ENCODE measurements at places on chromosomes 6 and 20. TPM values are rescaled to one million over a fixed set of nuclear protein-coding genes. Genes with fewer than 3 reads are reported as not detected.

POU5F1 gene
- total RNA-seq = 1.3 TPM

TINAG gene
- not detected for total RNA-seq

NKAIN4 gene
- total RNA-seq = 0.45 TPM

ANKEF1 gene
- 0.42 TPM for total RNA-seq

TMEM14B gene
- total RNA-seq = 77.2 TPM

CAP2 gene
- total RNA-seq = 38.3 TPM

RXRB gene
- 34.1 TPM for total RNA-seq

DNA sequence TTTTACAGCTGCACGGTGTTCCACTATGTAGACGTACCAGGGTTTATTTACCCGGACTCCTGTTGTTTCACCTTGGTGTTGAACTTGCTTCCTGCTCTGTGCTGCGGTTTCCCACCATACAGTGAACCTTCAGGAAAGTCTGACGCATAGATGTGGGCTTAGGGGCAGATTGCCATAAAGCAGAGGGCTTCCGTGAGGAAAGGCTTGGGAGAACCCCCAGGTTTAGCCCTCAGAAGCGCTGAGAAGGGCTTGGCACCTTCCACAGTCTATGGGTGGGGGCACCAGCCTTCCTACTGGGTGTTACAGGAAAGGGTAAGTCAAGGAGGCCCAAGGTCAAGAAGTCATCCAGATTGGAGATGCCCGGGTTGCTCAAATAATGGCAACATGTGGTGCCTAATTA is 19.2 kb upstream of the MRPS18A start:
- no peak for DNase-seq

DNA sequence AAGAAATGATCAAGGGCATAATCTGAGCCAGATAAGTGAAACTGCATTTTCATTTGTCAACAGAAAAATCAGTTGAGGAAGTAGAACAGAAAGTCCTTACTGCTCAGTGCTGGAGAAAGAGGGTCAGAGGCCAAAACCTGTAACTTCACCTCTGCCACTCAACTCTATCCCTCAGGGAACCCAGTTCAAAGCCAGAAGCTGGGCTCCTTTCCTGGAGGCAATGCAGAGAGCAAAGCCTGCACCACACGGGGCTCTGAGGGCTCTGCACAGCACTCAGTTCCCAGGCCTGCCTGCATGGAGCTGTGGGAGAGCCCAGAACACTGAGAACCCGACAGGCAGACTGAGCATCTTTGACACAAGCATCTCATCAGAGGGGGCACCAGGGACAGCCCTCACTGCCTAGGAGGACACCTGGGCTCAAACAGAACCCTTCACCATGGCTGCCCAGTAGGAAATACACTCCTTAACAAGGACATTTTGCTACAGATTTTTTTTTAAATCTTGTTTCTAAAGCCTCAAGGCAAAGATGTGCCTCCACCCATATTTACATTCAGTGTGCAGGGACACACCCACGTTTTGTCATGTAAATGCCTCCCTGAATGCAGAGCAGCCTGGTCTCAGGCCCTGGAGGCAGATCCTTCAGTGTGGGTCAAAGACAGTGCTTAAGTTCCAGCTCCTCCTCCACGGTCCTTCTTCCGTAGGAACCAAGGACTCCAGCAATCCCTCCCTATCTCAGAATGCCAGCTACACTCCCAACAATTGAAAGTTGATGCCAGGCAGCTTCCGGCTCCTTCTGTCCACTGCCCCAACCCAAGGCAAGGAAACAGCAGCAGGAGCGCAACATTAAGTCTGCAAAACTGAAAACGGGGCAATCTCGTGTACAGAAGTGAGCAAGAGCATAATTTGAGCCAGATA is 6.6 kb downstream of the RNASET2 start:
- DNase-seq = no peak

DNA sequence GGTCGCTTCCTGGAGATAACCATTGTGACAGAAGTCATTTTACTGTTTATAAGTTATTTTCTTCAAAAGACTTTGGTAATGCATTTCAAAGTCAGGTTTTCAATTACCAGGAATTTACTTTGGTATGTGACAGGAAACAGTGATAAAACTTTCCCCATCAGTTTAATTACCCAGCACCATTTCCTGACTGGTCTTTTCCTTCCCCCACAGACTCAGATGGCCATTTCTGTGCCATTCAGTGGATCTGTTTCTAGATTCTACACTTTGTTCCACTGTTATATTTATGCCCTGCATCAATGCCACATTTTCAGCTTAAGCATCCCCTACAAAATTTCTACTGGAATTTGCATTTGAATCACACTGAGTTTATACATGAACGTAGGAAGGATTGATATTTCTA is 16.3 kb downstream of the RRBP1 start:
- no peak for DNase-seq

GRCh38 chr6:158026054-158026900 is 44.6 kb downstream of the SYNJ2 start:
- no peak for DNase-seq

DNA sequence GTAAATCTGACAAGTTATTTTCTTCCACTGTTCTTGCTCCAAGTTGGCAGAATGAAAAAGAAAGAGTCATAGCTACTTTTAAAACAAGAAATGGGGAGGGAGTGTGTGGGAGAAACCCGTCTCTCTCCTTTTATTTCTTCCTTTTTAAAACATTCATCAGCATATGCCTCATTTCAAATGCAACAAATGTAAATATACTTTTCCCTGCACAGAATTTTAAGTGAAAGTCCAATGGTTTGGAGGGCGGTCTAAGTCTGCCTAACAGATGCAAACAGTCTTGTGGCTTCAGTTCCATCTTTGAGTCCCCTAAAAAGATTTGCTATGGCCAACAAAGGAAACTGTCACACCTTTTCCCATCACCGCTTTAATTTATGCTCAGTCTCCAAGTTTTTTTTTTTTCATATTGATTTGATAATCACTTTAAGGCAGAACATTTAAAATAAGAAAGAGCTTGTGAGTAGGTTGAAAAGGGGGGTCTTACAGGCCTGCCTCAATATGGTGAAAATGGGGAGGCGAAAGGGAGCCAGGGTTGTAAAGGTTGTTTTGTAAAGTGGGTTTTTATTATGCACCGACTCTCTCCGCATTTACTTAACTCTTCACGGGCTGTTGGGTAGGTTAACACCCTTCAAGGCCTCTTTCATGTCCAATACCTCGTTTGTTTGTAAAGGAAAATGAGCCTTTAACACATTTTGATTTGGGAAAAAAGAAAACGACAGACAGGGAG is 4.6 kb downstream of the TFAP2D start:
- DNase-seq = no peak

DNA sequence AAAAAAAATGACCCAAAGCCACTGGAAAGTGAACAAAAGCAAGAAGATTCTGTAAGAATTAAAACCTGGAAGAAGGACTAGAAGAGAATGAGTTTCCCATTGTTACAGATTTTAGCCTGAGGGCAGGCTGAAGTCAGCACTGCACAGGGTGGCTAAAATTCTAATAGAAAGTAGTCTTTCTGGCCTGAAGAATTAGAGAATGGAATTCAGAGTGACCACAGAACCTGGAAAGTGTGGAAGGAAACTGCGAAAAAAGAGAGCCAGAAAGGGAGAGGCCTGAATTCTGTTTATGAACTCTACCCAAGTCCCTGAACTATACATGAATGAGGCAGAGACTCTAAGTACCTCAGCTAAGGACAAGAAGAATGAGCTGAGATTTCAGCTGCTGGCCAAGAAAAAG is 38.9 kb upstream of the FILIP1 start:
- DNase-seq = no peak

DNA sequence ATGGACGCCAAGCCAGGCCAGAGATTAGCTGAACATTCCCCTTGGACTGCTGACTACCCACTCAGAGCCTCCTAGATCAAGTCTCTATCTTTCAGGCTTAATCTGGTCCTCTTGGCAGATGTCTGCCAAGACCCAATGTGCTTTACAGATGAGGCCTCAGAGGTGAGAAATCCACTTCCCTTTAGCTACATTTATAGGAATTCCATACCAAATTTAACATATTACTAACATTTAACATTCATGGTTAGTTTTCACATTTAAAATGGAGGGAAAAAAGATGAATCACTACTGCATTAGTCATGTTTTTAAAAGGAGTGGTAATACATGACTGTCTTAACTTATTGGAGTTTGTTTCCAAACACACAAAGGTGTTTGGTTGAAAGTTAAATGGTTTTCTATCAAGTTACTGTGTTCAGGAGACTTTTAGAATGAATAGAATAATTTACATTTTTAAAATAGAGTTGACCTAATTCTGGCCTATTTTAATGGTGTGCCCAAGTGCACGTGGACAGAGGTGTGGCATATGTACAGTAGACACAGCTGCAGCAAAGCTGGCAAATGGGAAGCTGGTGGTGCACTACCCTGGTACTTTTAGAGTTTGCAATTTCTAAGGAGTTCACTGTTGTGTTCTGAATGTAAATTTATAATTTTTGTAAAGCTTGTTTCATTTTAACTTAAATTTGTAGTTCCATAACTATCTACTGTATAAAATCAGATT is 41.9 kb upstream of the CALHM6 start:
- DNase-seq = no peak

DNA sequence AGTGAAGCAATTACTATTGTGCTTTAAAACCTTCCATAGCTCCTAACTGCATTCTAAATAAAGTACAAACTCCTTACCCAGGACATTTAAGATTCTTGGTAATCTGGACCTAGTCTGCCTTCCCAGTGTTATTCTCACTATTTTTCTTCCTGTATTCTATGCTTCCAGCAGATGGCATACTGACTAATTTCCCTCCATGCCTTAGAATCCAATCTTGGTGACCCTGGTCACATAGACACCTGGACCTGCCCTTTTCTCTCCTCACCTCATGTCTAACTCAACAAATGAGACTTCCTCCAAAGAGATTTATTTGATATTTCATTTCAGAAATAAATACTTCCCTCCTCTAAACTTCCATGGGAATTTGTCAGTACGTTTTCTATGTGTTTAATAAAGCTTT is 25.8 kb downstream of the ROS1 start:
- DNase-seq = no peak

DNA sequence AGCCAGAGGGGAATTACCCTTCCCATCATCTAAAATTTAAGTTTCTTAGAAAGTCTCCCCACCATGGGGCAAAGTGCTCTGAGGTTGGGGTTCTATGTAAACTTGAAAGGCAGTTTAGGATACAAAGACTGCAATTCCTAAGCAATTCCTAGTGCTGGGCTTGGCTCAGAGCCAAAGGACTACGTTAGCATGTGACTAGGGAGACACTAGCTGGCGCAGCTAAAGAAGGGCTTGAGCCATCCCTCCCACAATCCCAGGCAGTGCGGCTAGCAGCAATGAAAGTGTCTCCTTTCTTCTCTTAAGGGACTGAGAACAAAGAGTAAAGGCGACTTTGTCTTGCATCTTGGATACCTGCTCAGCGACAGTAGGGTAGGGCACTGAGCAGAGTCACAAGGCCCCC is 306.6 kb upstream of the FKBP1C start:
- DNase-seq = no peak

DNA sequence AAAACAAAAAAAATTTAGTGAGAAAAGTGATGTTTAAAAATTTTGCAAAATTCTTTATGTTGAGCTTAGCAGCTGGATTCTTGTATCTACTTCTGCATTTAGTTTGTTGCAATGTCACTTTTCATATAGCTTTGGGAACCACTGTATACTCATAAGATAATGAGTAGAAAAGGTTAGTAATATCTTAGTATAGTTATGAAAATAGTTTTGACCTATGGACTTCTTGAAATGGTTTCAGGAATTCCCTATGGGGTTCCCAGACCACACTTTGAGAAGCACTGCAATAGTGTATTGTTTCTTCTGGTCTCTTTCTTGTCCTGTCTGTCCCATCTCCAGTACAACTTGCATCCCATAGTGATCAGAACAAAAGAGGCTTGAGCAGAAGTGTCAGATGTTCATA is 29.4 kb downstream of the PPP1R16B start:
- no peak for DNase-seq

DNA sequence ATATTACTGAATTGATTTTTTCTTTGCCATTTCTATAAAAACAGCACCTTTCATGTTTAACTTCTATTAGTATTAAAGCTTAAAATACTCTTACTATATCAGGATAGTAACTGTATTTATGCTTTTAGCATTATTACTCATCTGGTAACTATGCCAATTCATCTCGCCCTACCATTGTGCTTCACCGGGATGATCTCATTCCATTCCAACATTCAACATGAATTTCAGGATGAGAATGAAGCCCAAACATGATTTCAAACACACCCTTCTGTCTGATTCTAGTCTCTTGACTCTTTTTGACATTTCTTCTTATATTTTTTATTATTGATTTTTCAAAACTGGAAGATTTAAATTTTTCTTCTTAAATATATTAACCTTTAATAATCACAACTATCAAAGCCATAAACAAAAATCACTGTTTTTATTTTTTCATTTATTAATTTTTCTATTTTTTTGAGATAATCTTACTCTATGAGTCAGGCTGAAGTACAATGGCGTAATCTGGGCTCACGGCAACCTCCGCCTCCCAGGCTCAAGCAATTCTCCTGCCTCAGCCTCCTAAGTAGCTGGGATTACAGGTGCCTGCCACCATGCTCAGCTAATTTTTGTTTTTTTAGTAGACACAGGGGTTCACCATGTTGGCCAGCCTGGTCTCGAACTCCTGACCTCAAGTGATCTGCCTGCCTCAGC is 46.7 kb downstream of the GJA1 start:
- no peak for DNase-seq

DNA sequence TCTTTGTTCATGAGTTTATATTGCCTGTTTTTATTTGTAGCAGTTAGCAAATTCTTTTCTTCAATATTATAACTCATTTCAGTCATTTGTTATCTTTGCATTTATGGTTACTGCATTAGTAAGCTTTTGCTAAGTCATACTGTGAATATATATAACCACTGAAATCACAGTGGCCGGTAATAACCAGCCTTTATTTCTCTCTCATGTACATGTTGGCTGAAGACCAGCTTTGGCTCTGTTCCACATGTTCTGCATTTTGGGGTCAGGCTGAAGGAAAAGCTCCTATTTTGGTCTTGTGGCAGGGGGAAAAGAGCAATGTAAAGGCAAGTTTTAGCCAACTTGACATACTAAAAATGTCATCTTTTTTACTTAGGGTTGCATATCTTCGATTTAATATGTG is 276.3 kb downstream of the BCKDHB start:
- DNase-seq = no peak

- no peak for DNase-seq
Observed at GRCh38 chr6:36829919-36830544, 9.2 kb downstream of the CPNE5 start.

GRCh38 chr20:2991532-2991931 is 51.9 kb upstream of the GNRH2 start:
- no peak for DNase-seq

DNA sequence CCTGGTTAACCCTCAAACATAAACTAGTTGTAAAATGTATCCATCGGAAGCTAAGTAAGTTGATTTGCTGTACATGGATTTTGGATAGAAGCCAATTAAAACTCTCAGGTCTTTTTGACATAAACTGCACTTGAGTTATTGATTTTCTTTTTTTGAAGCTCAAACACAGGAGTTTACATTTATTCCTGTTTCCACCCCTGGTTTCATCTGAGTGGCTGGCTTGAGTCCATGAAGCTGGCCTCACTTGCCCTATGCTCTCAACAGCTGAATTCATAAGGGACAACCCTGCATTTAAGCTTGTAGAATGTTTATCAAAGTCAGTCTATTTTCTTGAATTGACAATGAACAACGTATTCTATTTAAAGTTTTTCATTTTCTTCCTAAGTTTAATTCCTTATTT is 58.1 kb upstream of the PLEKHG1 start:
- DNase-seq = no peak

GRCh38 chr6:49668083-49668511 is 31.5 kb upstream of the RHAG start:
- no peak for DNase-seq
